Fibroblast of upper back skin (primary cell): ENCODE measurements at places on chromosomes 7 and 10.
A peak's percentile ranks its signal among the peaks of the same experiment; 100 is the strongest.

GRCh38 chr7:34036051-34036920 lies 130.9 kb downstream of the BMPER start:
- no peak for DNase-seq

GRCh38 chr7:16026253-16027020 lies 340.0 kb upstream of the MEOX2 start:
- DNase-seq = peak; percentile 46

DNA sequence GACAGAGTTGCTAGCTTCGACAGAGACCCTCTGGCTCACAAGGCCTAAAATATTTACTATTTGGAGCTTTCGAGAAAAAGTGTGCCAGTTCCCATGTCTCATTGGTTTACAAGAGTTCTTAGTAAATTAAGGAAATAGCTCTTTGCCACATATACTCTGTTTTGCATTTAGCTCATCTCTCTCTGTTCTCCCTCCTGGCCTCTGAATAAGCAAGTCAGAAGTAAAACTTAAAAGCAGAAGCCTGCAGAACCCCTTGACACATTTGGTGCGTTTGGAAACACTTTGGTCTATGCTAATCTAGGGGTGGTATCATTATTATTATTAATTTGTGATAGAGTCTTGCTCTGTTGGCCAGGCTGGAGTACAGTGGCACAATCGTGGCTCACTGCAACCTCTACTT lies 6.4 kb downstream of the CARD11 start:
- DNase-seq = no peak

DNA sequence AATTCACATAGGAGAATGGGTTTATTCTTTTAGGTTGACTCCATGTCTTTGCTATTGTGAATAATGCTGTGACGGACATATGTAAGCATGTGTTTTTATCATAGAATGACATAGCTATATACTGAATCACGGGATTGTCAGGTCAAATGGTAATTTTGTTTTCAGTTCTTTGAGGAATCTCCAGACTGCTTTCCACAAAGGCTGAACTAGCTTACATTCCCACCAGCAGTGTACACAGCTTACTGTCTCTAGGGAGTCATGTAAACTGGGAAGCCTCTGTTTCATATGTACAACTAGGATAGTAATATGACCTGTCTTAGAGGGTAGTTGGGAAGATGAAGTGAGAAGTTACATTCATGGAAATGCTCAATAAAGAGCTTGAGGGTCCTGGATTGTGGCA lies 6.8 kb upstream of the C10orf120 start:
- no peak for DNase-seq

GRCh38 chr7:135772639-135773222 lies 24.1 kb upstream of the FAM180A start:
- DNase-seq = peak; percentile 48

- DNase-seq = no peak
These were observed 369.6 kb downstream of the AUTS2 start for GRCh38 chr7:69967689-69968450.

- DNase-seq = no peak
These were observed 76.9 kb upstream of the EGR2 start for GRCh38 chr10:62893036-62893435.

- DNase-seq = no peak
These were observed 2.8 kb downstream of the ARL4A start for GRCh38 chr7:12690041-12690878.

- peak; percentile 81 for DNase-seq
These were observed 26.3 kb downstream of the CRCP start for GRCh38 chr7:66140924-66141323.

GRCh38 chr7:147999962-148000361 lies 590.6 kb upstream of the C7orf33 start:
- DNase-seq = no peak

DNA sequence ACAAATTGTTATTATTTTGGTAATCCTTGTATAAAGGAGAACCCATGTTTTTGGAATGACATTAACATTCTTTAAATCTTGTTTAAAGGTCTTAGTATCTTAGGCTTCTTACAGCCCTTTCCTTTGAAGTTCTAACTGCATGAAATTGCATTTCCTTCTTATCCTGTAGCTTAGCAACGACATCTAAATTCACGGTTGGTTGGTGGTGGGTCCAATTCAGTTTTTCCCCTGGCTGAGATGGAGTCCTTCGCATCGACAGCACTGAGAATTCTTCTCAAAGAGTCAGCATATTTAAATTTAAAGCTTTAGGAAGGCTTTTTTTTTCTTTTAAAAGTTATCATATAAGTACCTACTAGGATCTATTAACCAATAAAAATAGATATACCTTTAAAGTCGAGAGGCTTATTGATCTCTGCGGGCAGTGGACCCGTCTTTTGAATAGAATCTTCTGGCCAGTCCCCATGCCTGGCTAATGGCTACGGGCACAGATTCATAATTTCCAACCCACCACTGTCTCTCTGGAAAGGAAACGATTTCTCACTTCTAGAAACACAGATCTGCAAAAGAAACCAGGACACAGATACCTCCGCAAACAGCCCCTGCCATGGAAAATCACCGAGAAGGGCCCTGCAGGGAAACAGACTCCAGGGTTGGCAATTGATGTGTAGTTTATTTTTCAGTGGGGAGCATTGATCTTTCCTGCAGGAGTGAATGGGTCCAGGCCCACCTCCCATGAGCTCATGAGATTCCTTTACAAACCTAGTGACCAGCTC lies 63.4 kb downstream of the RAMP3 start:
- no peak for DNase-seq

DNA sequence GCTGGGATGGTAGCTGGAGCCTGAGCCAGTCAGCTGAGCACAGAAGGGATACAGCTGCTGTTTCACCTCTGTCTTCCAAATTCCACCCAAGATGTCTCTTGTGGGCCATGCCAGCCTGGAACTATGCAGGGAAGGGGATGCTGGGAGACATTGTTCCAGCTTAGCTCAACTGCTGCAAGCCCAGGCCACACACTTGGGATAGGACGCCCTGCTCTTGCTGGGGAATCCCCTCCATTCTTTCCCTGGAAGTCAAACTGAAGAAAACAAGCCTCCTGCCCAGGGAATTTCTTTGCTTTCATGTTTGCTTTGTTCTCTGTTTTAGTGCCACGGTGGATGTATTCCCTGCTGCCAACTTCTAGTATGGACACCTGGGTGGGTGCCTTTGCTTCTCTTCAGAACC lies 55.2 kb upstream of the CDK13 start:
- DNase-seq = no peak

DNA sequence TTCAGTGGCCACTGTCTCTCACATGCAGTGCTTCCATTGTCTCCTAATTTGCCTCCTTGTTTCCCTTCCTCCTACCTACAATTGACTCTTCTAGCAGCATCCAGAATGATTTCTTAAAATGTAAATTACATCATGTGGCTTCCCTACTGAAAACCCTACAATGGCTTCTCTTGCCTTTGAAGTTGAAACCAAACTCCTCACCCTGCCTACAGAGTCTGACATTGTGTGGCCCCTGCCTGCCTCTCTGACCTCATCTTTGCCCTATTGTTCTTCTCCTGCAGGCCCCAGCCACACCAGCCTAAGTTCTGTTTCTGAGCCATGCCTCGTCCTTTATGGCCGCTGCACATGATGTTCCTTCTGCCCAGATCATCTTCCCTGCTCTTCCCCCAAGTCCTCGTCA lies 35.8 kb upstream of the CDK1 start:
- DNase-seq = no peak

DNA sequence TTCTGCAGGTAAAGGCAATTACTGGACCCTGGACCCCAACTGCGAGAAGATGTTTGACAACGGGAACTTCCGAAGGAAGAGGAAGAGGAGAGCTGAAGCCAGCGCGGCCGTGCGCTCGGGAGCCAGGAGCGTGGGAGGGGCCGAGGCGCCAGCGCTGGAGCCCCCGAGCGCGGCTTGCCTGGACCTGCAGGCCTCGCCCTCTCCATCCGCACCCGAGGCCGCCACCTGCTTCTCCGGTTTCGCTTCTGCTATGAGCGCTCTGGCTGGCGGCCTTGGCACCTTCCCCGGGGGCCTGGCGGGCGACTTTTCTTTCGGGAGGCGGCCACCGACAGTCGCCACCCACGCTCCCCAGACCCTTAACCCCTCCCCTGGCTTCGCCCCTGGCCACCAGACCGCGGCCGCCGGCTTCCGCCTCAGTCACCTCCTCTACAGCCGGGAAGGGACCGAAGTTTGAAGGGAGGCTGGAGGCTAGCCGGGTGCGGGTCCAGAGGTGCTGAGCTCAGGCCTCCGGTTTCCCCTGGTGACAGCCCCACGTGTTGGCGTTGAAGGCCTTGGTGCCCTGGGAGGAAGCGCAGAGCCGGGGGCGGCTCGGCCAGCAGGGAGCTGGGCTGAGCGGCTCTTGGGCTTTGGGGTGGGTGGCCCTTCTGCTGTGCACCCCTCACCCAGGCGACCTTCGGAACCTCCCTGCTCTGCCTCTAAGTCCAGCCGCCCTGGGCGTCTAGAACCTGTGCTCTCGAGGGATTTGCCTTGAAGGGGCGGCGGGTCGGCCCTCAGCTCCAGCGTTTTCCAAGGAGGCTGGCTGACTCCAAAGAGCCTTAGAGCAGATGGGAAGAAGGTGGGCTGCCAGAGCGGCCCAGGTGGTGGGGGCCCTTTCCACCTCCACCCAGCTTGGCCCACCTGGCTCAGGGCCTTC lies 1.8 kb downstream of the FOXI2 start:
- DNase-seq = no peak

DNA sequence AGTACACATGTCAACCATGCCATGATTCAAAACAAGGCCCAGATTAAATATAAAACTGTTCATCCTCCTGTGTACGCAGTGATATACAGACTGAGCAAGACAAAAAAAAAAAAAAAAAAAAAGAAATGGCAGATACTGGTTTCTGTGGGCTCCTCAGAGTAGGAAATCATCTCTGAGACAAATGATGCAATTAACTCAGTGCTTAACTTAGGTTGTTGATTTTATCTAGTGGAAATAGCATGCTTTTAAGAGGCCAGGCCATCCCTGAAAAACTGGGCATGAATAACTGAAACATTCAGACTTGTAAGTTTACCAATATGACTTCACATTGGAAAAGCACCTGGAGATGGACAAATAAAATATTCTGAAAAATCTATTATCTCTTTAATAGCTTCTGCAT lies 69.0 kb downstream of the DKK1 start:
- DNase-seq = no peak

DNA sequence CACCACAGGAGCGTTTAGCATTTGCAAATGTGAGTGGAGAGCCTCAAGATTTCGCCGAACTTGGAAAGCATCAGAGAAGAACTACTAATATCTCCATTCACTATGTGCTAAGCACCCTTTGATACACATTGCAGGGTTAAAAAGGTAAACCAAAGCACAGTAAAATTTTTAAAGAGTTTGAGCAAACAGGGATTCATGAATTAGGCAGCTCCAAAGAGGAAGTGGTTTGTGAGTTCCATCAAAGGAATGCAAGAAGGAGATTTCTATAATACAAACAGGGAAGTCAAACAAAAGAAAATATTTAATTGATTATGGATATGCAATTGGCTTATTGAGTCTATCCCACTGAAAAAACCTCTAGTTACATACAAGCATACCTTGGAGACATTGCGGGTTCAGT lies 81.1 kb upstream of the TMEM72 start:
- peak; percentile 71 for DNase-seq

DNA sequence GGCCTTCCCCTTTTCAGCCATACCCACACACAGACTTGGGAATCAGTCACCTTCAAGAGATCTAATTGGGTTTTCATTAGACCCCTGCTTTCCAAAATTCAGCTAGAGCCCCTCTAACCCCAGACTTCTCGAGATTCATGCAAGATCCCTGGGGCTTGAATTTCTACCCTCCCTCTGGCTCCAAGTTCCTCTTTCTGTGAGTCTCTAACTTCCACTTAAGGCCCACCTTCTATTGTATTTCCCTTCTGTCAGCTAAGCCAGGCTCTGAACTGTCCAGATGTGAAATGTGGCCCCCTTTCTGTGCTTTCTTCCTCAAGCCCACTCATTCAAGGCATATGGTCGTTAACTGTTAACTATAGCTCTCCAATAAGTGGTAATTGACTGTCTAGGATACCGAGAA lies 132.2 kb downstream of the ZNF365 start:
- DNase-seq = no peak

DNA sequence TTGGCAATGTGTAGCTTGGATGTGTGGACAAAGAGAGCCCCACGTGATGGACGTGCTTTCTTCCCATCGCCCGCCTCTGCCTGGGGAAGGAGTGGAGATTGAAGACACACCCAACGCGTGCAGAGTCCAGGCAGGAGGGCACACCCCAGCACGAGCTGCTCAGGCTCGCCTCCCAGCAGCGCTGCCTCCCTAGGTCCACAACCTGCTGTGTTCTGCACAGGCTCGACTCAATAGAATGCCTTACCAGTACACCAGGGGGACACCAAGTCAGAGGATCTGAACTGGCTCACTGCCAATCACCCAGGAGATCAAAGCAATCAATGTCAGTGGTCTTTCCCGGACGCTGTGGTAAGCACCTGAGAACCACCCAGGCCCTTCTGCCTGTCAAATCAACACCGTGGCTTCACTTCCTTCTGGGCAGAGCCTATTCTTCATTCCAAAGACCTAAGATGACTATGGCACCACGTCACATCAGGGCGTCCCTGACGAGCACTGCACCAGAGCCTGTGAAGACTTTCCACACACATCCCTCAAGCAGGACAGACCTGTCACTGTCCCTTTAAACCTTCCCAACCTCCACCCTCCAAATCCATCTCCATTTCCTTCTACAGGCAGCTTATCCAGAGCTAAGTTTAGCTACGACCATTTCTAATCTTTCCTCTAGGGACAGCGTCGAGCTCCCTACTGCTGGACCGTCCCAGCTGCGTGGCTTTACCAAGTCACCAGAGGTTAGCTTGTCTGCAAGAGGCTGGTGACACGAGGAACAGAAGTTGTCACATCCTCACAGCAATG lies 72.3 kb downstream of the AMZ1 start:
- peak; percentile 49 for DNase-seq

DNA sequence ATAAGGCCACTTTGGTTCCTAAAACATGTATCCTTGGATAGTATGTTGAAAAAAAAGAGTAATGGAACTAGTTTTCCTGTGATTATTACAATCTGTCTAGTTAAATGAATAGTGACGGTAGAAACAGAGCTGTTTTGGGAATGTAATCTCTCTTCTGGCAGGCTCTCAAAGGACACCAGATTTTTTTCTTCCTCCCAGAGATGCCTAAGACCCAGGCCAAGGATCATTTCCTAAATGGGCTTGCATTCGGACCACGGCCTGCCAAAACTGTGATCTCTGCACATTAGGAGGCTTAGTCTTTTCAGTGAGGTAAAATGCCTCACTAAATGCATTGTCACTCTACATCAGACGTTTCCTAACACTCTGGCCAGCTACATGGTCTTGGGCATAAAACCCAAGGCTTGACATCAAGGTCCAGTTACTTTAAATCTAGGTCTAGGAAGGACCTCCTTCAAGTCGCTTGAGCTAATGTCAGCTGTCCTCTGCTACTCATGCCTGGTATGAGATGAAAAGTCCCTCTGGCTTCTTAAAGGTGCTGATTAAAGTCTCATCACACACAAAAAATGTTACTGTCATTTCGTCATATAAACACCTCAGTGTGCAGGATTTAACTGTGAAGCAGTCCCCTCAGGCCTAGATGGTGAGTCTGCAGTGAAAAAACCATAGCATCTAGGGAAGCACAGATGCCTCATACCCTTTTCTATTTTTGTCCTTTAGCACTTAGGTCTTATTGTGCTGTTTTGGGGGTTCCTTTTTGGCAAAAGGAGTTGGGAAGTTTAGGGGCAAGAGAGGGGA lies 47.7 kb downstream of the DLD start:
- peak; percentile 49 for DNase-seq
